ENCODE measurements at places on chromosomes 3 and 15. TPM values are rescaled to one million over a fixed set of nuclear protein-coding genes. Genes with fewer than 3 reads are reported as not detected.

The BBX gene
- polyA plus RNA-seq = 94.2 TPM

The SAMMSON gene
- not detected for polyA plus RNA-seq

The NOX5 gene
- polyA plus RNA-seq = not detected

The ROBO2 gene
- polyA plus RNA-seq = not detected

The SLC33A1 gene
- polyA plus RNA-seq = 11.2 TPM

The SKOR1 gene
- 0.05 TPM for polyA plus RNA-seq

The STAB1 gene
- polyA plus RNA-seq = not detected

The PDE8A gene
- 0.90 TPM for polyA plus RNA-seq

The CCR8 gene
- polyA plus RNA-seq = not detected

The OSTN gene
- polyA plus RNA-seq = not detected

The PLAAT1 gene
- polyA plus RNA-seq = not detected

The LRRN1 gene
- 1.7 TPM for polyA plus RNA-seq

The CHL1 gene
- polyA plus RNA-seq = not detected

The GABRR3 gene
- polyA plus RNA-seq = not detected

The EXOG gene
- polyA plus RNA-seq = 6.3 TPM

The FSD2 gene
- not detected for polyA plus RNA-seq

The IL17RB gene
- 0.49 TPM for polyA plus RNA-seq

The CLDN18 gene
- polyA plus RNA-seq = not detected

The ALS2CL gene
- 0.85 TPM for polyA plus RNA-seq

The CSPG4 gene
- polyA plus RNA-seq = not detected

The ILDR1 gene
- not detected for polyA plus RNA-seq

The C3orf20 gene
- 0.03 TPM for polyA plus RNA-seq

The ACAN gene
- not detected for polyA plus RNA-seq

The FANCD2 gene
- polyA plus RNA-seq = 4.7 TPM

The C15orf39 gene
- polyA plus RNA-seq = 1.0 TPM

The IL17RE gene
- 0.64 TPM for polyA plus RNA-seq

The GHSR gene
- polyA plus RNA-seq = not detected

The CD86 gene
- polyA plus RNA-seq = 0.45 TPM

The EDEM1 gene
- 31.0 TPM for polyA plus RNA-seq

The NSMCE3 gene
- 38.0 TPM for polyA plus RNA-seq

The DISP2 gene
- 0.73 TPM for polyA plus RNA-seq

The HYAL2 gene
- 6.1 TPM for polyA plus RNA-seq

The QRICH1 gene
- 21.1 TPM for polyA plus RNA-seq

The FHIT gene
- polyA plus RNA-seq = 12.8 TPM

The SERINC4 gene
- polyA plus RNA-seq = 3.5 TPM

The SLC4A7 gene
- polyA plus RNA-seq = 13.1 TPM

The HACL1 gene
- 31.7 TPM for polyA plus RNA-seq

The CXCR6 gene
- 9.3 TPM for polyA plus RNA-seq

The PPARG gene
- polyA plus RNA-seq = not detected

The ITPKA gene
- polyA plus RNA-seq = not detected

The IL17RD gene
- polyA plus RNA-seq = not detected

The IQSEC1 gene
- 15.7 TPM for polyA plus RNA-seq

The CD200 gene
- polyA plus RNA-seq = 0.79 TPM

The GOLGA8J gene
- polyA plus RNA-seq = not detected

The COL6A5 gene
- not detected for polyA plus RNA-seq

The WDR93 gene
- 0.33 TPM for polyA plus RNA-seq

The SRGAP3 gene
- polyA plus RNA-seq = 0.73 TPM

The QARS1 gene
- polyA plus RNA-seq = 125 TPM

The CNTN6 gene
- polyA plus RNA-seq = not detected

All from naive thymus-derived CD8-positive, alpha-beta T cell (primary cell).